ENCODE measurements at places on chromosomes 1 and 21. TPM values are rescaled to one million over a fixed set of nuclear protein-coding genes. Genes with fewer than 3 reads are reported as not detected.

DNA sequence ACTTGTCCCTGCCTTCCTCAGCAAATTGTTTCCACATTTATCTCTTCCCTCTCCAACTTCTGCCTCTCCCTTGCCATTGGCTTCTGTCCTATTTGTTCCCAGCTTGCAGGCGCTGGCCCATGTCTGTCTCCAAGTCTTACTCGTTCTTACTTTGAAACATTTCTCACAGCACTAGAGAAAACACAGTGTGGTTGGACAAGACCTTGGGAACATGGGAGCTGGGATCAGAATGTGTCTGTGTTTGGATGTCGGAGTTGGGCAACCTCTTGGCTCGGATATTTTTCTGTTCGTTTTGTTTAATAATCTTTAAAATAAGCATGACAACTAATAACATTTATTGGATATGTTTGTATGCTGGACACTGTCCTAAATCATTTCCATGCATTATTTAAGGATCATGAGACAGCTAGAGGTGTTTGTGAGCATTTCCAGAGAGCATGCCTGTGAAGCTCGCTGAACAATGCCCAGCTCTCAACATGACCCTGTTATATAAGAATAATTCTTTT is 5.9 kb upstream of the BRWD1 start:
- no peak for DNase-seq

The STK40 gene
- total RNA-seq, result 13.1 TPM

The G0S2 gene
- 2.3 TPM for total RNA-seq

DNA sequence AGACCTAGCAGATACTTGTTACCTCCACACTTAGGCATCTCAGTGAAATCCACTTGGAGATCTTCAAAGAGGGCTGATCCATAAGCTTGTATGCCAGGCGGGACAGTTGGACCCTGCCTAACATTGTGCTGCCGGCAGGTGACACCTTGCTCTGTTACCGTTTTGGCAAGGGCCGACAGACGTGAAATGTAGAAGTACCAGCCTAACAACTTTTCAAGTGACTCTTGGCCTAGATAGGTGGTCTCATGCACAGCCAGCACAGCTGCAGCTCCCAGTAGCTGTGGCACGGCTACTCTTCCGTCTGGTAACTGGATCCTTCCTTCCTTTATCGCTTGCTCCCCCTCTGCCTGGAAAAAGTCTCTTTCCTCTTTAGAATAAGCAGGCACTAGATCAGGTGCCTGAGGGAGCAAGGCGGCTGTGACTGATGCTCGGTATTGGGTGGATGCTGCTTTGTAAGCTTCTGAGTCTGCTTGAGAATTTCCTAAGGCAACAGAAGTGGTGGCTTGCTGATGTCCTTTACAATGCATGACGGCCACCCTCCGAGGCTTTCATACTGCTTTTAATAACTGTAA is 713.5 kb downstream of the AMY1C start:
- no peak for DNase-seq

GRCh38 chr1:244065960-244066388 is 14.9 kb downstream of the ZBTB18 start:
- DNase-seq, result no peak

The PADI3 gene
- not detected for total RNA-seq

The CD53 gene
- total RNA-seq, result 13.1 TPM
